MCF 10A (cell line): ENCODE measurements at places on chromosomes 5 and 9. TPM values are rescaled to one million over a fixed set of nuclear protein-coding genes. Genes with fewer than 3 reads are reported as not detected.

The GBGT1 gene
- total RNA-seq = not detected in 2 replicates

DNA sequence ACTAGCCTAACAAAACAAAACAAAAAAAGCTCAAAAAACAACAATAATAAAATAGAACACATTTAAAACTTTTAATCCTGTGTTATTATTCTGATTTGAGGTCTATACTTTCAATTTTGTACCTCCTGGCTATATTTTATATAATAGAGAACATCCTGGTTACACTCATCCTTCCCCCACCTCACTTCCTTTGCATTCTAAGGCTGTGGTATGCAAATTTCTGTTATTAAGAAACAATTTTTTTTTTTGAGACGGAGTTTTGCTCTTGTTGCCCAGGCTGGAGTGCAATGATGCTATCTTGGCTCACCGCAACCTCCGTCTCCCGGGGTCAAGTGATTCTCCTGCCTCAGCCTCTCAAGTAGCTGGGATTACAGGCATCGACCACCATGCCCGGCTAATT, 3.1 kb upstream of the RPL37 start:
- H3K4me3 ChIP-seq = no peak overlapping the region
- no peak for DNase-seq
- H3K27ac ChIP-seq = no peak overlapping the region

GRCh38 chr5:134975078-134975715, 7.5 kb downstream of the CATSPER3 start:
- H3K27ac ChIP-seq = no peak overlapping the region
- no peak overlapping the region for H3K4me3 ChIP-seq
- peaks cover 10% of the 10 kb centered on the region for H3K36me3 ChIP-seq

The PSAT1 gene
- total RNA-seq = 263 and 326 TPM in 2 replicates

The COL23A1 gene
- total RNA-seq = 0.10 TPM in 1 of 2 replicates, not detected in the other

DNA sequence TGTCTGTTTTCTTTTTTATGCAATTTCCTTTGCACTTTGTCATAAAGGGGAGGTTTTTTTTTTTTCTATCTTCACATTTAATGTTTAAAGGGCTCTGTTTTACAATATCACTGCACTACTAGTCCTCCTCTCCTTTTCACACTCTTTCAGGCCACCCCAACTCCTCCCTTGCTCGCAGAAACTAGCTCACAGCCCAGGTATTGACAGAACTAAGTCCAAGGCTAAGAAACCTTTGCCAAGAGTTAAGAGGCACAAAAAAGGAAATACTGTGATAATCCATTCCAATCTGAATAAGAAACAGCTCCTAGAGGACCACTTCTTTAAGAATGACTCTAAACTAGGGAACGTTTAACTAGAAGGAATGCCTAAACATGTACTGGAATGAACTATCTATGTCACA, 1.1 kb upstream of the FGF10 start:
- no peak for DNase-seq
- no peak overlapping the region for H3K27ac ChIP-seq
- no peaks in the 10 kb centered on the region for H3K4me1 ChIP-seq
- H3K4me3 ChIP-seq = no peak overlapping the region
- peaks cover 12% of the 10 kb centered on the region for H3K27me3 ChIP-seq
- H3K36me3 ChIP-seq = no peaks in the 10 kb centered on the region

- DNase-seq = no peak
- H3K4me1 ChIP-seq = no peaks in the 10 kb centered on the region
- H3K36me3 ChIP-seq = no peaks in the 10 kb centered on the region
- H3K27me3 ChIP-seq = no peaks in the 10 kb centered on the region
These were observed 104.8 kb upstream of the SIMC1 start for GRCh38 chr5:176133289-176133870.

DNA sequence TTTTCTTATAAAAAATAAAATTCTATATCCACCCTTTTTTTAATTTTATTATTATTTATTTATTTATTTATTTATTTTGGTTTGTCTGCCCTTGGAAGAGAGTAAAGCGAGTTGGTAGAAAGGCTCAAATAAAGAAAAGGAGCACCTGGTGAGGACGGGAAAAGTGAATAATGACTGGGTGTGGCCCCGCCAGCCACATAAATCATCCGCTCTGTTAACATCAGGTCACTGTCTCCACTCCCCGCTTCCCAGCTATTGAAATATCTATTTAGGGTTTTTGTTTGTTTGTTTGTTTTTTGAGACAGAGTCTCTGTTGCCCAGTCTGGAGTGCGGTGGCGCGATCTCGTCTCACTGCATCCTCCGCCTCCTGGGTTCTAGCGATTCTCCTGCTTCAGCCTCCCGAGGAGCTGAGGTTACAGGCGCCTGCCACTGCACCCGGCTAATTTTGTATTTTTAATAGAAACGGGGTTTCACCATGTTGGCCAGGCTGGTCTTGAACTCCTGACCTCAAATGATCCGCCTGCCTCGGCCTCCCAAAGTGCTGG, 844 bp downstream of the POLR3G start:
- H3K4me1 ChIP-seq = peaks cover 22% of the 10 kb centered on the region
- peak; percentile 18 for DNase-seq
- H3K27me3 ChIP-seq = no peaks in the 10 kb centered on the region
- H3K36me3 ChIP-seq = no peaks in the 10 kb centered on the region

DNA sequence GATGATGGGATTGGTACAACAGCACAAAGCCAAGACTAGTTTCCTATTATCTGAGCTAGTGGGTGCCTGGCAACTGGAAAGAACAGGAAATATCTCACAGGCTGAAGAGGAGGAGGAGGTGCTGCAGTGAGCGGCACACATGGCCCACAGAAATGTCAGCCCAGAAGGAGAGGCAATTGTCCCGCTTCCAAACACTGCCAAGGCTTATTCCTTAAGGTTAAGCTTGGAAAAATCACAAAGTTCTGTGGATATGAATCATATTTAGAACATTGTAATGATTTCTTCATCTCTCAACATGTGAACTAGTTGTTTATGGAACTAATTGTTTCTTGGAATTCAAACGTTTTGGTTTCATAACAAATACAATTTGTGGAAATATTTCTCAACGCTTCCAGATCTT, 1019.5 kb upstream of the SEMA6A start:
- H3K4me1 ChIP-seq = peaks cover 10% of the 10 kb centered on the region
- H3K4me3 ChIP-seq = no peak overlapping the region
- H3K27me3 ChIP-seq = no peaks in the 10 kb centered on the region

DNA sequence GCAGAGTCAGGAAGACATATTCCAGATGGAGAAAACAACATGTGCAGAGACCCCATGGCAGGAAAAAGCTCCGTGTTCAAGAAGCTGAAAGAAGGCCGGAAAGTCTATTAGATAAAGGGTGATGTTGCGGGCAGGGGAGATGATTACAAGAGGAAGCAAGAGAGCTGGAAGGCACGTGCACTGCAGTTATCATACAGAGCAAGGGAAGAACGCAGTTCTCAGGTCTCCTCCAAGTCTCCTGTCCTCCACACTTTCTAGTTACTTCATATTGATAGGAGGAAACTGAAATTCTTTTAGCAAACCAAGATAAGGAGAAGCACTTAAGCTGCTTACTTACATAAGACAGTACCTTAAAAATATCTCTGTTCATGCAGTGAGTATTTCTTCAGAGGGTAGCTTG, 58.3 kb upstream of the PLPP6 start:
- DNase-seq = no peak
- H3K27ac ChIP-seq = no peak overlapping the region
- H3K4me1 ChIP-seq = no peaks in the 10 kb centered on the region
- peaks cover 13% of the 10 kb centered on the region for H3K36me3 ChIP-seq
- no peaks in the 10 kb centered on the region for H3K27me3 ChIP-seq
- no peak overlapping the region for H3K4me3 ChIP-seq

GRCh38 chr9:91908293-91908623, 41.8 kb downstream of the ROR2 start:
- no peak for DNase-seq
- no peak overlapping the region for H3K27ac ChIP-seq
- H3K4me1 ChIP-seq = no peaks in the 10 kb centered on the region
- no peaks in the 10 kb centered on the region for H3K27me3 ChIP-seq
- H3K36me3 ChIP-seq = no peaks in the 10 kb centered on the region

GRCh38 chr9:133246562-133246961, 28.4 kb downstream of the ABO start:
- H3K36me3 ChIP-seq = no peaks in the 10 kb centered on the region
- no peaks in the 10 kb centered on the region for H3K4me1 ChIP-seq
- peaks cover 24% of the 10 kb centered on the region for H3K27me3 ChIP-seq
- no peak overlapping the region for H3K27ac ChIP-seq
- H3K4me3 ChIP-seq = no peak overlapping the region

GRCh38 chr5:52560366-52560765, 227.3 kb upstream of the ITGA1 start:
- H3K27me3 ChIP-seq = peaks cover 65% of the 10 kb centered on the region
- H3K27ac ChIP-seq = no peak overlapping the region
- H3K4me3 ChIP-seq = no peak overlapping the region
- no peaks in the 10 kb centered on the region for H3K4me1 ChIP-seq

- H3K4me3 ChIP-seq = no peak overlapping the region
- no peaks in the 10 kb centered on the region for H3K36me3 ChIP-seq
- no peaks in the 10 kb centered on the region for H3K4me1 ChIP-seq
- H3K27ac ChIP-seq = no peak overlapping the region
- DNase-seq = no peak
These were observed 1211.5 kb upstream of the CDH9 start for GRCh38 chr5:28249771-28250415.

The PCDH12 gene
- total RNA-seq = 0.07 TPM in 1 of 2 replicates, not detected in the other

DNA sequence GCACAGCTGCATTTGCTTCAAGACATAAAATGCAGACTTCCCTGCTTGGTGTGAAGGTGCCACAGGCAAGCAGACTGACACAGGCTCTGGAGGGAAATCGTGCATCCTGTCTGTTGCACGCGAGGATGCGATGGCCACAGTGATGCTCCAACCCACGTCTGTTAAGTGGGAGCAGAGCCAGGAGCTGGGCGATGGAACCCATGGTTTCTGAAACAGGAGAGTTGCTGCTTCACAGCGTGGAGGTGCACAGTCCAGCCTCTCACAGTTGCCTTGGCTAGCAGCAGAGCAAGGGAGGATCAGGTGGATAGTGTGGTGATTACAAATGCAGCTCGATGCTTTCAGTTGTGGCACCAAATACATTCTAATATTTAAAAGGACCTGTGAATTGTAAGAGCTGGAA, 108.8 kb downstream of the TENT4A start:
- H3K27ac ChIP-seq = no peak overlapping the region
- H3K36me3 ChIP-seq = peaks cover 2% of the 10 kb centered on the region
- peaks cover 11% of the 10 kb centered on the region for H3K4me1 ChIP-seq

The TRIO gene
- 134 and 136 TPM in 2 replicates for total RNA-seq

DNA sequence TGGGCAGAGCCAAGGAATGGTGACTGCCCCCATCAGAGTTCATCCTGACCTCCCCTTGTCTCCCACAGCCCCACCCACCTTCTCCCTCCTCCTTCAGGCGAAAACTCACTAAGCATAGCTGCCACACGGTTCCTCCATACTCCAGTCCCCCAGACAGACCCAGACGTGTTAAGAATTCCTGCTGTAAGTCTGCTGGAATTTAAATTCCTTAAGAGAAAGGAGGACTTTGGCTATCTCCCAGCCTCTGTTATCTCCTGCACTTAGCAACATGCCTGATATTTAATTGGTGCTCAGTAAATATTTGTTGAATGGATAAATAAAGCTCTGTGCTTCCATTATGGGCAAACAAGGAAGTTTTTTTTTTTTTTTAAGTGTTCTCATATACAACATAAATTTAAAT, 213.7 kb downstream of the RFK start:
- H3K27me3 ChIP-seq = no peaks in the 10 kb centered on the region
- no peaks in the 10 kb centered on the region for H3K36me3 ChIP-seq
- H3K4me1 ChIP-seq = no peaks in the 10 kb centered on the region

DNA sequence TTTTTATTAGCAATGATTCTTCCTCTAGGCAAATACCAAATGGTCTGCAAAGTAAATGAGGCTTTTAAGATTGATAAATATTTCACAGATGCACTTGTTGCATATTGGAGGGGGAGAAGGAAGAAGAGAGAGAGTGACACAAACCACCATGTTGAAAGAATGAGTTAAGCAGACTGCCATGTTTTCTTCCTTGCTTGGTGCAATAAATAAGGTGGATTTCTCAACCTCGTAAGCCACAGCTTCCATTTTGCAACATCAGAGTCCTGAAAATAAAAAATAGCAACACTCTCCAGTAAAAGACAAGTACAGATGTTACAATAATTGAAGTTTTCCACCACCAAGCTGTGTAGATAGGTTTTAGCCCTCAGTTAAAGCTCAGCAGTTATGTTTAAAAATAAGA, 202.9 kb downstream of the SGCD start:
- H3K36me3 ChIP-seq = no peaks in the 10 kb centered on the region
- peak overlapping the region; percentile 1 for H3K27ac ChIP-seq
- no peaks in the 10 kb centered on the region for H3K27me3 ChIP-seq
- no peak overlapping the region for H3K4me3 ChIP-seq

The SLCO6A1 gene
- not detected in 2 replicates for total RNA-seq

DNA sequence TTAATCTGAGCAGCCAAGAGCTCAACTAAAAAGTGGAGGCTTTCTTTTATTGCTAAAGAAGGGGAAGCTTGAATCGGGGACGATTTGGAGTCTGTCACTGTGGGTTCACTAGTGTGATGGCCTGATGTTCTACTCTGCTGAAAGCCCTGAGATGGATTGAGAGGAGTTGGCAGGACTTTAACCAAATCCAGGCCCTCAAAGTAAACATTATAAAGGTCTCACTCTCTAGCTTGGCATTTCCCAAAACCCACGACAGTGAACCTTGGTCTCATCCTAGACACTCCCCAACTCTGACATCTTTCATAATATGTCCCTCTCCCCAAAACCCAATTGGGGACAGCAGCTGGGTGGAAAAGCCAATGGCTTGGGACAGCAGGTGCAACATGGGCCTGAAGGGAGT, 32.7 kb downstream of the TMOD1 start:
- DNase-seq = no peak
- H3K27ac ChIP-seq = no peak overlapping the region
- H3K4me1 ChIP-seq = no peaks in the 10 kb centered on the region
- peaks cover 21% of the 10 kb centered on the region for H3K27me3 ChIP-seq
- H3K4me3 ChIP-seq = no peak overlapping the region

The EIF4E1B gene
- total RNA-seq = not detected in 2 replicates

The PLAC8L1 gene
- 2.5 and 3.0 TPM in 2 replicates for total RNA-seq

GRCh38 chr9:98432960-98433359, 177.5 kb upstream of the TBC1D2 start:
- H3K36me3 ChIP-seq = no peaks in the 10 kb centered on the region
- no peak overlapping the region for H3K27ac ChIP-seq
- H3K27me3 ChIP-seq = no peaks in the 10 kb centered on the region
- H3K4me1 ChIP-seq = peaks cover 7% of the 10 kb centered on the region
- H3K4me3 ChIP-seq = no peak overlapping the region

GRCh38 chr9:109315480-109316206, 5.2 kb downstream of the EPB41L4B start:
- DNase-seq = no peak
- peak overlapping the region; percentile 81 for H3K27ac ChIP-seq
- no peaks in the 10 kb centered on the region for H3K27me3 ChIP-seq
- H3K36me3 ChIP-seq = peaks cover 9% of the 10 kb centered on the region
- peaks cover 61% of the 10 kb centered on the region for H3K4me1 ChIP-seq

The ELOVL7 gene
- total RNA-seq = 10.3 and 14.3 TPM in 2 replicates

The RAPGEF6 gene
- total RNA-seq = 20.5 and 23.4 TPM in 2 replicates
